Stimulated activated CD4-positive, alpha-beta T cell treated with anti-CD3 and anti-CD28 coated beads, Interleukin-15, amount 100 ng/mL, for 1 hour (primary cell): ENCODE measurements at places on chromosomes 7 and 10.

- no peak for DNase-seq
Observed at GRCh38 chr7:152341039-152341913, 94.5 kb downstream of the KMT2C start.

DNA sequence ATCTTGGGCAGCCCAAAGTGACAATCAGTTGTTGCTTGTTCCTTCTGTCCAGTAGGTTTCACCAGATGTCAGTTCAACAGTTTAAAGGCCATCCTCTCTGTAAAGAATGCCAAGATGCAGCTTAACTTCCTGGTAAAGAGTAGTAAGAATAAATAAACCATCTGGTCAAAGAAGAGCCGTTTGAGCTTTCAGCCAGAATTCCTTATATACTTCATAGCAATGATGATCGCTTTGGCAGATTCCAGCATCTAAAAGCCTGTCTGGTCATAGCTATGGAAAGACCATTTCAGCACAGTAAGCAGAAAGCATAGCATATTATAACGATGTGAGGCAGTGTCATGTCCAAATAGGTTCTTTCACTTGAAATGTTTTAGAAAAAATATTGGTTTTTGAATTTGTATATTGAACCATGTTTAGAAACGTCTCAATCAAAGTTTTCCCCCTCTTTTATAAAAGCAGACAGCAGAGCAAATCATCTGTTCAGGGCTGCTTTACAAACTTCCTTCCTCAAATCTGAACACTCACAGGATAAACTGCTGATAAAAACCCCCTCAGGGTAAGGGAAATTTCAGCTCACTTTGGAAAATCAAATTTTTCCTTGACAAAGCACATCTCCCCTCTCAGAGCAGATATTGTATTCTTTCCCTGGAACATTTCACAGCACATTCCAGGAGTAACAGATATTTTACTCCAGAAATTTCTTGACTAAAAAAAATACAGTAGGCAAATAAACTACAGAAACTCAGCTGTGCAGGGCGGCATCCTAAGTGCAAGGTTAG lies 184.1 kb downstream of the NOC3L start:
- DNase-seq, result no peak

DNA sequence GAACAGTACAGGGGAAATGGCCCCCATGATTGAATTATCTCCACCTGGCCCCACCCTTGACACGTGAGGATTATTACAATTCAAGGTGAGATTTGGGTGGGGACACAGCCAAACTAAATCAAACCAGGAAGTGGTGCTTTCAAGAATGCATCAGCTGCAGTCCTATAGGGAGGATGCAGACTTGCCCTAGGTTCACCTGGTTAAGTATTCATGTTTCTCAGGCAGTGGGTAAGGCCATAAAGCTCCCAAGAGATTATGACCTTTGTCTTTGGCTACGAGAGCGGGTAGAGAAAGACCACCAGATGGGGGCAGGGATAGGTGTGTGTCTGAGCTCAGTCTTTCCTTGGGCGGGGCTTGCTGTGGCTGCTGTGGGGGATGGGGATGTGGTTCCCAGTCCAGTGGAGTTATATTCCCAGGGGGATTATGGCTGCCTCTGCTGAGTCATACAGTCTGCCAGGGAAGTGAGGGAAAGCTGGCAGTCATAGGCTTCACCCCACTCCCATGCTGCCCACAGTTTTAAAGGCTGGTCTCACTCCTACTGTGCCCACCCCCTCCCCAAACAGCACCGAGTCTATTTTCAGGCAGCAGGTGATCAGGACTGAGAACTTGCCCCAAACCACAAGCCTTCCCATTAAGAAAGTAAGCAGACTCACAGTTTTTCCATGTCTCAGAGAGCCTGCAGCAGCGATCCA lies 8.4 kb upstream of the R3HCC1L start:
- DNase-seq, result no peak

- DNase-seq, result no peak
Observed at GRCh38 chr7:47684728-47685127, 102.8 kb upstream of the TNS3 start.

GRCh38 chr10:124949543-124949942 lies 7.6 kb downstream of the ZRANB1 start:
- no peak for DNase-seq

DNA sequence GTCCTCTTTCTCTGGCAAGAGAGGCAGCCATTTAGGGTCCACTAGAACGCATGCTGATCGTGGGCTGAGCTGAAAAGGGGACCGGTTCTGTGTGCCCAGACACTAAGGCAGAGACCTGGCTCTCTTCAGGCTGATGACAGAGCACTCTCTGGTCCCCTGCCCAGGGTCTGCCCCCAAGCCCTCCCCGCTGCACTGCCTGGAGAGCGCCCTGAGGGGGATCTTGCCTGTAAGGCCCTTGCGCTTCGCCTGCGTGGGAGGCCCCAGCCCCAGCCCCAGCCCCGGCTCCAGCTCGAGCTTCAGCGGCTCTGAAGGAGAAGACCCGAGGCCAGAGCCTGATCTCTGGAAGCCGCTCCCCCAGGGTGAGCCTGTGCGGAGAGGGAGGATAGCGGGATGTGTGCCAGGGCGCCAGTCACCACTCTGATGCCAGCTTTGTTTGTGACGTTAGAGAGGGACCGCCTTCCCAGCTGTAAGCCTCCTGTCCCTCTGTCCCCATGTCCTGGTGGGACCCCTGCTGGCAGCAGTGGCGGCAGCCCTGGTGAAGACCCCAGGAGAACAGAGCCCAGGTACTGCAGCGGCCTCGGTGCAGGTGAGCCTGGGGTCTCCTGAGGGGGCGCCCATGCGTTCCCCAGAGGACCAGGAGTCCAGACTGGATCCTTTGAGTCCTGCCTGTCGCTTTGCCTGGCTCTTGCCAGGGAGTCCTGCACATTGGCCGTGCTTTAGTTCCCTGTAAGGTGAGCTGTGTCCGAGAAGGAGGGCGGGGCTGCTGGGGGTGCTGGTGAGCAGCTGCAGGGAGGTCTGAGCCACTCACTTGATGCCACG lies 43.2 kb downstream of the ZNF467 start:
- no peak for DNase-seq

- no peak for DNase-seq
Observed at GRCh38 chr7:154947604-154948003, 55.3 kb downstream of the PAXIP1 start.

DNA sequence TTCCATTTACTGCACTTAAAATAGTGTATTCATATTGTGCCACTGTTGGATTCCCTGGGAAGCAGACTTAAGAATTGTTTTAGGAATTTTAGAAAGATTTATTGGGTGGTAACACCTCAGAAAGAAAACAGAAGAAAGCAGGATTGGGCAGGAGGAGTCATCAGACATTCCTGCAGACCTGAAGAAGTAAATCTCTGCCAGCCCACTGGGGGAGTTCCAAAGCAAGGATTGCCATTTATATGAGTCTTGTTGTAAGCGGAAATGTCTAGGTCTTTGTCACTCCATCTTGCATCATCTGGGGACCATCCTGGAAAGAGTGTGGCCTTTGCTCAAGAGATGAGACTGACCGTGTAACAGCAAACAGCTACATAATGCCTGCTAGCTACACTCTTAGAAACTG lies 947.6 kb upstream of the POT1 start:
- no peak for DNase-seq

DNA sequence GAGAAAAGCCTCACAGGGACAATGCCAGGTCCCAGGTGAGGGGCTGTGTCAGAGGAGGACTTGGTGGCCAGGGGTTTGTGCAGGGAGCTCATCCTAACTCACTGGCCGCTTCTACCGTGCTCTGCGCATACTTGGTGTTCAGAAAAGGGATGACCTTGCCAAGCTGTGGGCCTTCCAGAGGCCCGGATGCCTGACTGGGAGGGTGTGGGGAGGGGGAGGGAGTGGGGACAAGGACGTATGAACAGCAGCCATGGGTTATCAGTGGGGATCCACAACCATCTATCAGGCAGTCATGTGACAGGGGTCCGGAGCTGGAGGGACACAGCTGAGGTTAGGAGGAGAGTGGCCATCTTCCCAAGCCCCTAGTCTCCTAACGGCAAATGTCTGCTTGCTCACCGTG lies 6.2 kb downstream of the SFXN4 start:
- no peak for DNase-seq

DNA sequence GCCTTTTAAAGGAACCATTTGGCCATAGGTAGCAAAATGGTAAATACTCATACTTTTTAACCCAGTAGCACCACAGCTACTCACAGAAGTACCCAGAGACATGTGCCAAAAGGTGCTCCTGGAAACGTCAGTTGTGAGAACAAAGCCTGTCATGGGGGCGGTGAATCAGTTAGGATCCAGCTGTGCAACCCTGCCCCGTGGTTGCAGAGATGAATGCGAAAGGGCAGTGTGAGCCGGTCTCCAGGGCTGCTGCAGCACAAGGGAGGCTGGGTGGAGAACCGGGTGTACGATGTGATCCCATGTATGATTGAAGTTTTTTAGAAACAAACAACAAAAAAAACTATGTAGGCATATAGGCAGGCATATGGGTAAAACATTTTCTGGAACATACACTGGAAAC lies 1.3 kb upstream of the LRRC18 start:
- no peak for DNase-seq

GRCh38 chr10:5587151-5588079 lies 62.7 kb downstream of the CALML3 start:
- no peak for DNase-seq

GRCh38 chr10:30893208-30893607 lies 138.5 kb downstream of the ZNF438 start:
- no peak for DNase-seq

- no peak for DNase-seq
Observed at GRCh38 chr7:32506266-32507054, 11.2 kb downstream of the AVL9 start.

DNA sequence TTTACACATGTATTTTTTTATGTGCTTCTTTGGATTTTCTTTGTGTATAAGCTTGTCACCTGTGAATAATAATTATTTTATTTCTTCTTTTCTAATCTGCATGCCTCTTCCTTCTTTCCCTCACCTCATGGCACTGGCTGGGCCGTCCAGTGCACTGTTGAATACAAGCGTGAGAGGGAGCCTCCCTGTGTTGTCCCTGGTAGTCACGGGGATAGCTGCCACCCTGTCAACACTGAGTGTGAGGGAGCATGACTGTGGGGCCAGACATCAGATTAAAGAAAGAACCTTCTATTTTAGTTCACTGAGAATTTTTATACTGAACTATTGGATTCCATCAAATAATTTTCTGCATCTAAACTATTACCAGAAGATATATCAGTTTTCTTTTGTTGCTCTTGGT lies 187.9 kb downstream of the CDC14C start:
- no peak for DNase-seq

DNA sequence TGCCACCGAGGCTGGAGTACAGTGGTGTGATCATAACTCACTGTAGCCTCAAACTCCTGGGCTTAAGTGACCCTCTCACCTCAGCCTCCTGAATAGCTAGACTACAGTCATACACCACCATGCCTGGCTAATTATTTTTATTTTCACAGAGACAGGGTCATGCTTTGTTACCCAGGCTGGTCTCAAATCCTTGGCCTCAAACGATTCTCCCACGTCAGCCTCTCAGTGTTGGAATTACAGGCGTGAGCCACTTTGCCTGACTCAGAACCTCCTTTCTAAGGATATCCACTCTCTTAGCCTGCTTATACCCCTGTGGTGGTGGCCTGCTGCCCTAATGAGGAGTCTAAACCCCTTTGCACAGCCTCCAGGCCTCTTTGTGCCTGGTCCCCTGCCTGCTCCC lies 4.2 kb upstream of the IGFBP1 start:
- no peak for DNase-seq

GRCh38 chr10:61887772-61888171 lies 13.7 kb upstream of the ARID5B start:
- DNase-seq, result no peak

DNA sequence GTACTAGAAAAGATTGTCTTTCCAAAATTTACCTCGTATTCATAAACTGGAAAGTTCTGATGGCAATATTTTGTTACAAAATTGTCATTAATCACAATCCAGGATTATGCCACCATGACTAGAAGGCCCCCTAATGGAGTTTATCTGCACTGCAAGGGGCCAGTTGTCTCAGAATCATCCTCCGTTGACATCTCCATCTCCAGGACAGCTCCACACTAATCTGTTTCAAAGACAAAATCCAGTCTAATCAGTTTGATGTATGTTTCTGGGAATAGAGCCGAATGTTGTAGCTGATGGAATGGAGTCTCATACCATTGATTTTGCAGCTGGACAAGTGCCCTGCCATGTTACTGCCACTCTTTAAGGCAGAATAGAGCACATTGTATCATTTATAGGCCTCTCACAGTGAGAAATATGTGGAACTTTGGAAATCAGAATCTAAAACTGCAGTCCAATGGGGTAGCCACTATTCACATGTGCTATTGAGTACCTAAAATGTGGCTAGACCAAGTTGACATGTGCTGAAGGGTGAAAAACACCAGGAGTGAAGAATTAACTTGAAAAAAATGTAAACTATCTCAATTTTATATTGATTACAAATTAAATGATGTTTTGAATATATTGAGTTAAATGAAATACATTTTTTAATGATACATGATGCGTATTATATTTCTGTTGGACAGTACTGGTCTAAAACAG lies 38.3 kb upstream of the TOMM7 start:
- DNase-seq, result no peak

- no peak for DNase-seq
Observed at GRCh38 chr7:43647339-43647672, 64.4 kb downstream of the STK17A start.
